ENCODE measurements at places on chromosomes 13 and 19.

DNA sequence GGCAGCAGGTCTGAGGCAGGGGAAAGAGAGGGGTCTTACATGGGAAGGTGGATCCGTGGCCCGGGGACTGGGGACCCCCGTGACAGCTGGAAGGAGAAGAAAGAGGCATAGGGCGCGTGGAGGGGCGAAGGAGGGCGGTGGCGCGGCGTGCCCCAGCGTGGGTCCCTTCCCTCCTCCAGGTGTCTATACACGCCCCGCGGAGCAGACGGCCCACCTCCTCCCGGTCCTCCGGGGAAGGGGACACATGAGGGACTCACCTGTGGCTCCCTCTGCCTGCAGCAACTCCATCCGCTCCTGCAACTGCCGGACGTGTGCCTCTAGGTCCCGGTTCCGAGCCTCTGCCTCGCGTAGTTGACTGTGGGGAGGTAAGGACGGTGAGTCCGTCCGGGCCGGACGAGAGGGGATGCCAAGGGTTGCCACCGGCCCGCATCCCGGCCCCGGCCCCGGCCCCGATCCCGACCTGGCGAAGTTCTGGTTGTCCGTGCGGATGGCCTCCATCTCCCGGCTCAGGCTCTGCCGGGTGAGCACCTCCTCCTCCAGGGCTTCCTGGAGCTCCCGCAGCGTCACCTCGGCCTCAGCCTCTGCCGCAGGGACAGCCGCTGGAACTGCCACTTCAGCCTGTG, 2.4 kb upstream of the SIX5 start:
- DNase-seq, result no peak

- no peak for DNase-seq
Observed at GRCh38 chr19:47417746-47418691, 1.3 kb downstream of the MEIS3 start.

DNA sequence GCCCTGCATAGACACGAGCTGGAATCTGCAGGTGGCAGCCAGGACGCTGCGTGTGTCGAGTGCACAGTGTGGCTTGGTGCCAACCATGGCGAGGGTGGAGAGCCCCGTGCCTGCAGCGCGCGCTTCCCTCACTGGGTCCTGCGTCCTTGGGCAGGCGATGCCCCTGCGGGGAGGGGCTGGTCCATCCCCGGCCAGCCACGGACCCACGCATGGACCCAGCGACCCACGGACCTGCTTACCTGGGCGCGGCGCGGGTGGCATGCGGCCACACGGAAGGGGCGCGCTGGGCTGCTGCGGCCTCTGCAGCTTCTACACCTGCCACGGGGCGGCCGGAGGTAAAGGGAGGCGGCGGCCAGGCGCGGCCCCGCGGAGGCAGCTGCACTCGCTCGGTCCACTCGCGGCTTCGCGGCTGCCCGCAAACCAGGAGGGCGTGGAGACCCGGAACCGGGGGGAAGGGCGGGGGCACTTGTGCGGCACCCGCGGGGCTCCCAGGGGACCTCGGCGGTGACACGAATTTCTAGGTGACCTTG, 569 bp upstream of the MCF2L start:
- no peak for DNase-seq

DNA sequence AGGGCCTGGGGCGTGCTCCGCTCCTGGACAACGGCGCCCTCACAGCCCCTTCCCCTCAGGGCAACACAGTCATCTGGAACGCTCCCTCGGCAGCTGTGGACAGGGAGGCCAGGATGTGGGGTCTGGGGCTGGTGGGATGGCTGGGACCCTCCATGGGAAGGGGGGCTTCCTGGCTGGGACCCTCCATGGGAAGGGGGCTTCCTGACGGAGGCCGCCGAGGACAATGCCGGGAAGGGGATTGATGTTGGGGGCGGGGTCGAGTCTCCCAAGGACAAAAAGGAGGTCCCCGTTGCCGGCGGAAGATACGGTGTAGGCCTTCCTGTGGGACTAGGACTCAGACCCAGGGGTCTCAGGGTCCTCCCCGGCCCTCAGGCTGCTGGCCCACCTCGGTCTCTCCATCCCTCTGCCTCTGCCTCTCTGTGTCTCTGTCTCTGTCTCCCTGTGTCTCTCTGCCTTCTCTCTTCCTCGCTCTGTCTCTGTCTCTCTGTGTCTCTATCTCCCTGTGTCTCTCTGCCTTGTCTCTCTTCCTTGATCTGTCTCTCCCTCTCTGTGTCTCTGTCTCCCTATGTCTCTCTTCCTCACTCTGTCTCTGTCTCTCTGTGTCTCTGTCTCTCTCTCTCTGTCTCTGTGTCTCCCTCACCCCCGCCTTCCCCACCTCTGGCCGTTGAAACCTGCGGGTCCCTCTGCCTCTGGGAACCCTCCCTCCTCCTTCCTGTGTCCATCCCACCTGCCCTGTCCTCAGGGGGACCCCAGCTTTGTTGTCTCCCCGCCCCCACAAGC, 2.7 kb upstream of the MADCAM1 start:
- DNase-seq, result no peak

DNA sequence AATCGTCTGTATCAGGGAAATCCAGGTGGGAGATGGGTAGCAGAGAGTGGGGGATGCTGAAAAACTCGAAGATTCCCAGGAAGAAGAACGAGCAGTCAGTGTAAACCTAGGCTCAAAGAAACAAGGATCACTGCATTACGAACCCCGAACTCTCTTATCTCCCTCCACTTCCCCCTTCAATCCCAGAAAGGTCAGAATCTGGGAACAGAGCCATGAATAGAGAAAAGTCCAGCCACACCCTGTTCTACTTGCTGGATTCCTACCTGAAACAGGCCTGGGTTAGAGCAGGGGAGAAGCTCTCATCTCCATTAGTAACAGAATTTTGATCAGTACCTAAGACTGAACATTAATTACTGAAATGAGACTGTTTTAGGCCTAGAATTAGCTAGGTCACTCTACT, 24.4 kb downstream of the EPSTI1 start:
- no peak for DNase-seq

- no peak for DNase-seq
Observed at GRCh38 chr13:32889986-32890565, 126.1 kb upstream of the KL start.

GRCh38 chr19:6577476-6578125, 13.3 kb downstream of the CD70 start:
- no peak for DNase-seq

- DNase-seq, result no peak
Observed at GRCh38 chr19:18807861-18808331, 16.8 kb upstream of the COMP start.

DNA sequence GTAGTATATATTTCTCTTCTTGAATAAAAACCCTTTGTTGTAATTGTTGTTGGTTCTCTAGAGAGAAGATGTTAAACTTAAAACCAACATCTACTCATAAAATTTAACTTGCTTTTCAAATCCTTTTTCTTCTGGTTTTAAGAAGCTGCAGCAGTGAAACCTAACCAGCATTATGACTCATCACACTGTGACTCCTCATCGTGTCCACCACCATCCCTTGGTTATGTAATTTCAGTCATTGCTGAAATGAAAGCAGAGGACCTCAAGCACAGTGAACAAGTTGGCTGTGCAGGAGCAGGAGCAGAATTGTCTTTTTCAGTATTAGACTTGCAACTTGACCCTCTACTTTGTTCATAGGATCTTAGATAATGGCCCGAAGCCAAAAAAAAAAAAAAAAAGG, 64.9 kb upstream of the HTR2A start:
- no peak for DNase-seq

DNA sequence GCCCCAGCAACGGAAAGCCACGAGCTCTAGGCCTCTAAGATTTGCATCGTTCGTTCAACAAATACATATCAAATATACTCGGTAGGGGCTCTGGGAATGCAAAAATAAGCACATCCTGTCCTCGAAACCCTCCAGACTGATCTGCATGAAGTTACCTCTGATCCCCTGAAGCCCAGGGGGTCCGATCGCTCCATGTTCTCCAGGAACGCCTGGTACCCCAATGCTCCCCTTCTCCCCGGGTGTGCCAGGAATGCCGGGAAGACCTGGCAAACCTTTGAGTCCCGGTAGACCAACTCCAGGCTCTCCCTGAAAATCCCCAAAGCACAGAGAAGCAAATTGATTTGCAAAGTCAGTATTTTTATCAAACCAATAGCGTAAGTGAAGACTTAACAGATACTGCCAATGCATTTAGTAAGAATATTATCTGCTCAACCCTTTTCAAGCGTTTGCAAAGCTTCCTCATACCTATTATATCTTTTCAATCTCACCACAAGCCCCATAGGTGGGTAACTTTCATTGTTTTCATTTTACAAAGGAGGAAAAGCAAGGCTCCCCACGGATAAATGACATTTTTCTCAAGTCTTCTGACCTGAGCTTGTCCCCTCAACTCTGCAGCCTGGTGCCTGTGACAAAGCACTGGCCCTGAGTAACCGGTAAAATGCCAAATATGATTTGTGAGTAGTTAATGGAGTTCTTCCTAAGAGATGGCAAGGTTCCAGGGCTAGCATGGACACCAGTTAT, 127.7 kb downstream of the COL4A1 start:
- DNase-seq, result no peak

- DNase-seq, result no peak
Observed at GRCh38 chr19:19119325-19120237, 18.7 kb downstream of the TMEM161A start.

DNA sequence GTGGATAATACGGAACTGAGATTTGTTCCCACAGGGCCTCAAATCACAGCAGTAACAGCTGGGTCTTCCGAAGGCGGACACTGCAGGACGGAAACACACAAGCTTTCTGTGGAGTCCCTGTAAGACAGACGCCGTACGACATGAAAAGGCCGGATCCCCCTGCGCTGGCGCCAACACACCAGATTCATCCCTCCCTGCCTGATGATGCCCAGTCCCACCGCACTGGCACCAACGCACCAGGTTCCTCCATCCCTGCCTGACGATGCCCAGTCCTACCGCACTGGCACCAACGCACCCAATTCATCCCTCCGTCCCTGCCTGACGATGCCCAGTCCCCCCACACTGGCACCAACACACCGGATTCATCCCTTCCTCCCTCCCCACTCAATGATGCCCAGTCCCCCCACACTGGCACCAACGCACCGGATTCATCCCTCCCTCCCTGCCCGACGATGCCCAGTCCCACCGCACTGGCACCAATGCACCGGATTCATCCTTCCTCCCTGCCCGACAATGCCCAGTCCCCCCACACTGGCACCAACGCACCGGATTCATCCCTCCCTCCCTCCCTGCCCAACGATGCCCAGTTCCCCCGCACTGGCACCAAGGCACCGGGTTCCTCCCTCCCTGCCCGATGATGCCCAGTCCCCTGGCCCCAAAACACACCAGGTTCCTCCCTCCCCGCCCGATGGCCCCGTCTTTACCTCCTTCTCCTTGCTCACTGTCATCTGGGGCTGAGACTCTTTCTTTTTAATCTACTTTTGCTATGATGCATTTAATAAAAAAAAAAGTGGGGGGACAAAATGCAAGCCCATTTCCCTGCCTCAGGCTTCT, 55.1 kb downstream of the RASA3 start:
- no peak for DNase-seq

GRCh38 chr13:62035981-62036380, 620.3 kb upstream of the PCDH20 start:
- DNase-seq, result no peak

GRCh38 chr19:19955208-19955607, 54.5 kb downstream of the ZNF93 start:
- DNase-seq, result no peak

GRCh38 chr13:33932769-33933406, 114.9 kb downstream of the RFC3 start:
- no peak for DNase-seq

DNA sequence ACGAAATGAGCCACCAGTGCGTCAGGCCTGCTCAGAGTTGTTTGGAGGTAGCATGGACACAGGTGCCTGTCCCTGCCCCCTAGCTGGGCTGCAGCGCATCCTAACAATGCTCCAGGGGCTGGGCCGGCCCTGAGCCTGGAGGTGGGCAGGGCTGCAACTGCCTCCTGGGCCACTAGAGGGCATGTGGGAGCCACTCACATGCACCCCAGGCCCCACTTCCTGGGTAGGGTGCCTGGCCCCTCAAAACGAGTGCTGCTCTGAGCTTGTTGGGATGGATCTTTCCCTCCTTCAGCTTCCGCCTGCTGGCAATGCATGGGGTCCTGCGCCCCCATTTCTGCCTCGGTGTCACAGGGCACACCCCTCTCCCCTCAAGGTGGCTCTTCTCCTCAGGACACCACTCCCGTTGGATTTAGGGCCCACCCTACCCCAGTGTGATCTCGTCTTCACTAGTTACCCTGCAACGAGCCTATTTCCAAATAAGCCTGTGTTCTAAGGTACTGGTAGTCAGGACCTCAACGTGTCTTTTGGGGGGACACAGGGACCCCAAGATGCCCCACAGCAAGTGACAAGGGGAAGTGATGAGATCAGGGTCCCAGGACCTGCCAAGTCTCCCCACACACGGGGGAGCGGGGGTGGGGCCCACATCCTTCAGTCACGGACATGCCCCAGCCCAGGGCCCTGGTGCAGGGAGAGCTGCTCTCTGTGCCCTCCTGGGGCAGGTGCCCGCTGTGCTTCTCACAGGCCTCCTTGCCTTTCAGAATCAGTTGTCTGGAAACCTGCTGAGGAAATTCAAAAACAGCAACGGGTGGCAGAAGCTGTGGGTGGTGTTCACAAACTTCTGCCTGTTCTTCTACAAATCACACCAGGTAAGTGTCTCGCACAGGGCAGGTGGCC, 131.3 kb downstream of the STK24 start:
- DNase-seq, result no peak

DNA sequence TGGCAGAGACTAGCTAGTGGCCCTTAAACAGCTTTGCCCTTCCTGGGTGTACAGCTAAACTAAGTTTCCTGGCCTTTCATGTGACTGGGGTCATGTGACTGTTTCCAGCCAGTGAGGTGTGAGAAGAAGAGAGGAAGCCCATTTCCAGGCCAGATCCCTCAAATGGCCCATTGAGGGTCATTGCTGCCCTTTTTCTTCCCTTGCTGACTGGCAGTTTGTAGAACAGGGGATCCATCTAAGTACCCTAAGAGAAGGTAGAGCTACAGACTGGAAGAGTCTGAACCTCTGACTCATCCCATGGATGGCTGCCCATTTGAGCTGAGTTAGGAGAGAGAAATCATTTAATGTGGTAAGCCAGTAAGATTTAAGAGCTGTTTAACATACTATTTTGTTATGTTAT, 2.8 kb downstream of the SWSAP1 start:
- DNase-seq, result peak; percentile 23

DNA sequence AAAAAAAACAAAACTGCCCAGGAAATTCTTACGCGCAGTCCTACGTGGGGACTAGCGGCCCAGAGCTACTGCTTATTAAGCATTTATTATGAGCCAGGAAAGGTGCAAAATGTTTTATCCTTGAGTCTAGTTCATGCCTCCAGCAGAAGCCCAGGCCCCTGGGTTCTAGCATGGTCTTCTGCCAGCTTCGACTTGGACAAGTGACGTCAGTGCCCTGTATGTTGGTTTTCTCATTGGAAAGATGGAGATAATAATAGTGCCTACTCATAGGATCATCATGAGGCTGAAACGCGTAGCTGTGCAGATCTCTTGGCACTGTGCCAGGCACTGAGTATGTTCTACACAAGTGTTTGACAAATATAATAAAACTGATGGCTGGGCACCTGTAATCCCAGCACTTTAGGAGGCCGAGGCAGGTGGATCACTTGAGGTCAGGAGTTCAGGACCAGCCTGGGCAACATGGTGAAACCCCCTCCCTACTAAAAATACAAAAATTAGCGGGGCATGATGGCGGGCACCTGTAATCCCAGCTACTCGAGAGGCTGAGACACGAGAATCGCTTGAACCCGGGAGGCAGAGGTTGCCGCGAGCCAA, 12.4 kb upstream of the SULT2B1 start:
- DNase-seq, result no peak

- DNase-seq, result no peak
Observed at GRCh38 chr13:100473087-100473486, 115.5 kb downstream of the GGACT start.

GRCh38 chr13:42569576-42570344, 4.2 kb upstream of the TNFSF11 start:
- no peak for DNase-seq

- DNase-seq, result peak; percentile 20
Observed at GRCh38 chr13:106566641-106567473, 1.1 kb downstream of the ARGLU1 start.
